NCI-H1436 (cell line): ENCODE measurements at places on chromosomes 16 and 17.

DNA sequence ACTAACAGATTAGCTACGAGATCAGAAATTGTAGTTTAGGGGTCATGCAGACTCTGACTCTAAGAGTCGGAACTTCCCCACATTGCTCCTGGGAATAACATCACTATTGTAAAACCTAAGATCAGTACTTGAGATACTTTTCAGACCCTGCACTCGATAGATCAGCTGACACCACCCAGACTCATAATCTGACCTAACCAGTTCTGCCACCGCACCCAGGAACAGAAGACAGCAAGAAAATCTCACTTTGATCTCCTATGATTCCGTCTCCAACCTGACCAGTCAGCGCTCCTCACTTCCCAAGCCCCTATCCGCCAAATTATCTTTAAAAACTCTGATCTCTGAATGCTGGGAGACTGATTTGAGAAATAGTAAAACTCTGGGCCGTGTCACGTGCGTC lies 27.2 kb upstream of the ASGR2 start:
- DNase-seq, result no peak

- no peak for DNase-seq
Observed at GRCh38 chr17:79041723-79042420, 17.9 kb downstream of the C1QTNF1 start.

GRCh38 chr17:19284005-19284959 lies 47.1 kb downstream of the EPN2 start:
- no peak for DNase-seq

GRCh38 chr17:50863221-50863843 lies 2.8 kb downstream of the TOB1 start:
- DNase-seq, result no peak

- no peak for DNase-seq
Observed at GRCh38 chr16:55418586-55418985, 60.4 kb upstream of the MMP2 start.

DNA sequence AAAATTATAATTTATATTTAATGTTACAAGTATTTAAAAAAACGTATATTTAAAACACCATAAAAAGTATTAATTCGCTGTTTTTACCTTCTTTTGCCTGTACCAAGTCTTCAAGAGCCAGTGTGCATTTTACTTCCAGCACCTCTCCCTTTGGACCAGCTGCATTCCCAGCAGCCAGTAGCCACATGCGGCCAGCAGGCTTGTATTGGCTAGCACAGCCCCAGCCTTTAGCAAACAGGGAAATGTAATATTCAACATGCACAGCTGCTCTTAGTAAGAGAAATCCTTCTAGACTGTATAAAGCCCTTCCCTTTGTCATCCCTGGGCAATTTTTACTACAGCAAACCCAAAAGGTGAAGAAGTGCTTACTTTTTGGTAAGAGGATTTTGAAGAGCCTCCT lies 6.6 kb downstream of the DHODH start:
- DNase-seq, result no peak

GRCh38 chr16:66562986-66563385 lies 3.3 kb upstream of the CMTM1 start:
- no peak for DNase-seq

GRCh38 chr16:67407176-67407787 lies 9.0 kb downstream of the ZDHHC1 start:
- DNase-seq, result no peak

- DNase-seq, result no peak
Observed at GRCh38 chr16:81634380-81635062, 144.6 kb upstream of the PLCG2 start.

DNA sequence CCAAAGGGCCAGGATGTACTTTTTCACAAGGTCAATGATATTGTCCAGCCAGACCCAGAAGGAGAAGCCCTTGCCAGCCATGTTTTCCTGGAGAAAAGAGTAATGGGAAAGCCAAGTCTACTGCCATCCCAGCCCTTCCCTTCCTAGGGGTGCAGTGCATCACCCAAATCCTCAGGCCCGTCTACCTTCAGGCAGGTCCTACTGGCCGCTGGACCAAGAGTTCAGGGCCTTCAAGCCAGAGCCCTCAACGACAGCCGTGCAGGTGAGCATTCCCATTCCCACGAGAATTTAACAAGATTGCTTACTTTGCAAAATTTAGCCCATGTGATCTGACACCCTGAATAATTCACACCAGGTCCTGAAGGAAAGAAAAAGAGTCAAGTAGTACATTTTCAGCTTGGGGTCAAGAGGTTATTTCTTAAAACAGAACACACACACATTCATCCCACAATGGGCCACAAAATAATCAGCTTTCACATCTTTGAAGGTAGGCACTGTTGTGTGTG lies 35.0 kb downstream of the STAT5A start:
- DNase-seq, result no peak

GRCh38 chr16:57039148-57039812 lies 49.9 kb downstream of the NLRC5 start:
- no peak for DNase-seq

DNA sequence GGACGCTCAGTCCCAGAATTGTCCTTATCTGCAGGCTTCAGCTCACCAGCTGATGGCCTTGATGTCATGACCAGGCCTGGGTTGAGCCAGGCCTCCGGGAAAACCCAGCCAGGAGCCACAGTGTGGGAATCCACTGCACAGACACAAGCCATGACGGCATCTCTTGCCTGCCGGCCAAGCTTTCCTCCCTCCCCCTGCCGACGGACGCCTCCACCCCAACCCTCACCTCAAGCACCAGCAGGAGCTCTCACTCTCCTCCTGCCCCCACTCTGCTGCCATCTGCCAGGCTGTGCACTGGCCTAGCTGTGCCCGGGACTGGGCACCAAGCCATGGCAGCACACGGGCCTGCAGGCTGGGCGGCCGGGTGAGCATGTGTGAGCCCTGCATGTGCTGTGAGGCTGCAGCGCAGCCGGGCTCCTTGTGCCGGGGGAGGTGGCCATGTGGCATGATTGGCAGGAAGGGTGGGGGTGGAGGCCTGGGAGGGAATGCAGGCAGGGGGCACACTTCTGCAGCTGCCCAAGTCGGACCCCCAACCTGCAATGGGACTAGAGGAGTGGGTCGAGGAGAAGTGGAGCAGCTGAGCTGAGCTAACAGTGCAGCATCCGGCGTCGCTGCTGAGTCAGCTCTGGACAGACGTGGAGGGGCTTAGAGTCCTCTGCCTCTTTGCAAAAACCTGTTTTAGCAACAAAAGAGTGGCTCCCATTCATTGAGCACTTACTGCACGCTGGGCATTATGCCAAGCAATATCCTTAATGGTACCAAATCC lies 268.5 kb downstream of the CBLN1 start:
- no peak for DNase-seq

- no peak for DNase-seq
Observed at GRCh38 chr17:42475121-42475520, 16.4 kb downstream of the ATP6V0A1 start.

- no peak for DNase-seq
Observed at GRCh38 chr16:90077757-90078578, 837 bp upstream of the PRDM7 start.

- DNase-seq, result no peak
Observed at GRCh38 chr17:82786427-82786826, 34.6 kb downstream of the TBCD start.

GRCh38 chr16:2806286-2806685 lies 8.0 kb downstream of the PRSS41 start:
- no peak for DNase-seq

GRCh38 chr16:24849641-24850040 lies 3.9 kb downstream of the SLC5A11 start:
- no peak for DNase-seq

- no peak for DNase-seq
Observed at GRCh38 chr17:58192612-58193011, at the start of gene EPX. EPX (plus strand) TSS chr17:58192726; CDS start chr17:58192847, 121 bp downstream.

DNA sequence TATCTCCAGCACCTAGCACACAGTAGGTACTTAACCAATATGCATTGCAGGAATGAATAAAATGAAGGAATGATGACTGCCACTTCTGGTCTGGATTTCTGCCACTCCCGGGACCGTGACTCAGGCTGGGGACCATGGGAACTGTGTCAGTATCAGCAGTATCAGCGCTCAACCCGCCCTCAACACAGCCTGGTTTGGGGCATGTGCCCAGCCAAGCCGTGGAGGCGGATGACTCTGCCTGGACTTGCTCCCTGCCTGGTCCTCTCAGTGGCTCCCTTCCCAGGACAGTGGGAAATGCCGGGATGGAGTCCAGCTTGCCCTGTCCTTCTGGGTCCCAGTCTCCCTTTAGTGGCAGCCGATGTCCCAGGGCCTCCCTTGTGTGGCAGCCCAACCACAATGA lies 55.1 kb downstream of the SRCIN1 start:
- no peak for DNase-seq

DNA sequence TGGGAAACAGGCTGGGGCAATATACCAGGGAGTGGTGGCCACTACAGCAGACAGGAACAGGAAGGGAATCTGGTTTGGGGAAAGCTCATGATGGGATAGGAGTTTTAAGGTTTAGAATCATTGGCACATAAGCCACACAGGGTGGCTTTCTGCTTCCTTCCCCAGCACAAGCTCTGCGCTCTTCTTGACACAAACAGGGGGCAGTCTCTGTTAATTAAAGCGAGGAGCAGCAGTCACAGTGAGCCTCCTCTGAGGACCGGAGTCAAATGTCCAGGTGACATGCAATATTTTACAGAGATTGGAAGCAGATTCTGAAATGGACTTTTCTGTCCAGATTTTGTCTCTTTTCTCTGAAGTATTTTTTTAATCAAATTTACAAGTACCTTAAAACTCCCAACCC lies 2.8 kb upstream of the SHISA9 start:
- DNase-seq, result peak; percentile 48

DNA sequence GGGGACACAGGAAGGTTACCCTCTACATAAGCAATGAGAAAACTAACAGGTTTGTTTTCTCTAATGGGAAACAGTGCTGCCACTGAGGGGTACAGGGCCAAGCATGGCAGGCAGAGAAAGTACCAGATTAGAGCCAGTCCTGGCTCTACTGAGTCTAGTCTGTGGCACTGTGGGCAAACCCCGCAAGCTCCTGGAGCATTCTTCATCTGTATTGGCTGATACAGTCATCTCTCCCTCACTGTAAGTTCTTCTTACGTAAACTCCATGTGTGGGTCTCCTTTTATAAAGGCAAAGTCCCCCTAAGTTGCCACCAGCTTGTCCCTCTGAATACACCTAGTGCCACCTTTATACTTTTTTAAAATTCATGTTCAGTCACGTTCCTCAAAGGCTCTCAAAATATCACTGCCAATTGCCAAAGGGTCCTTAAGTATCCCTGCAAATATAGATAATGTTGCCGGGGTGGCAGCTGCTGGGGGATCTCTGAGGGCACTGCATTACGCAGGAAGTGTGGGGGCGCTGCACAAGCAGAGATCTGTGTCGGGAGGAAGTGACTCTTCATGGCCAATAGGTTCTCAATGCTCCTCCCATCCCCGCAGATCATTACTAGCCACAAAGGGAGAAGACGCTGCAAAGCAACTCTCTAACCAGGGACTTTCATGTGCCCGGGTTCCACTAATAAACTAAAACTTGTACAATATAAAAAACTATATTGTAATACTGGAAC lies 18.8 kb downstream of the XPO6 start:
- DNase-seq, result no peak

GRCh38 chr16:29825145-29826044 lies 5.1 kb downstream of the MVP start:
- DNase-seq, result no peak

DNA sequence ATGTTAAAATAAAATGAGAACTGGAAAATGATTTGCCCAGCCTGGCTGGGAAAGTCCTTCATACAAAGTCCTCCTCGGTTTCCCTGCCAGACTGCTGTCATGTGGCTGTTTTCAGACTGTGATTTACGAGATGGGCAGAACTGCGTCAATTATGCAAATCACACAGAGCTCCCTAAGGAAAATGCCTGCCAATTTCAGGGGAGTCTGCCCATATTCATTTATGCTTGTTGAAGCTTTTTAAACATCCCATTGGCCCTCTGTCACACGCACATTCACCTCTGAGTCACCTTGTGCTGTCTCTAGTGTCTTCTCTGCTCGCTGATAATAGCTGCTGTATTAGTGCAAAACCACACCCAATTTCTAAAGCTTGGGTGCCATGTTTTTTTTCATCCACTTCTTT lies 81.7 kb upstream of the FAM20A start:
- DNase-seq, result peak; percentile 94

DNA sequence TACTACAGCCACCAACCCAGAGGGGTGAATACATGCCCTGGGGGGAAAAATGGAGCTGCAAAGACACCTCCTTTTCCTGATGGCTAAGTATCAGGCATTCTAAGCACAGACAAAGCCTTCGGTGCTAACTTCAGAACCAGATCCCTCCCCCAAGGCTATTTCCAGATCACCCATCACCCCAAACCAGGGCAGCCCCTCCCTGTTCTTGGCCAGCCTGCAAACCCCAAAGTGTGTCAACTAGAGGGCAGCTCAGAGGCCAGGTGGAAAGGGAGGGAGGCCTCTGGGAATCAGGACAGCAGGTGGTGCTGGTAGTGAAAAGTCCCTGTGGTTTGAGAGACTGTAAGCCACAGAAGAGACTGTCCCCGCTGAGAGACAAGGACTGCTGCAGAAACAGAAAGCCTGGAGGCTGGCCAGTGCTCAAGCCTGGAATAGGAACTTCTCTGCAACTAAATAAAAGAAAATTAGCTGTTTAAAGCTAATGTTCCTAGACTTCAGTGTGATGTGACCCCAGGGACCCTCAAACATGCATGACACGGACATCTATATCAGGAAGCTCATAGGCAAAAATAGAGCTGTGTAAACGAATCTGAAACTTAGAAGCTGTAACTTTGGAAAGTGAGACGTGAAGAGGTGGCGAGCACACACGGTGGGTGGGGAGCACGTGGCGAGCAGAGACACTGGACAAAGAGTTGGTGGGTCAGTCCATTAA lies 9.1 kb downstream of the TUBG1 start:
- peak; percentile 7 for DNase-seq

DNA sequence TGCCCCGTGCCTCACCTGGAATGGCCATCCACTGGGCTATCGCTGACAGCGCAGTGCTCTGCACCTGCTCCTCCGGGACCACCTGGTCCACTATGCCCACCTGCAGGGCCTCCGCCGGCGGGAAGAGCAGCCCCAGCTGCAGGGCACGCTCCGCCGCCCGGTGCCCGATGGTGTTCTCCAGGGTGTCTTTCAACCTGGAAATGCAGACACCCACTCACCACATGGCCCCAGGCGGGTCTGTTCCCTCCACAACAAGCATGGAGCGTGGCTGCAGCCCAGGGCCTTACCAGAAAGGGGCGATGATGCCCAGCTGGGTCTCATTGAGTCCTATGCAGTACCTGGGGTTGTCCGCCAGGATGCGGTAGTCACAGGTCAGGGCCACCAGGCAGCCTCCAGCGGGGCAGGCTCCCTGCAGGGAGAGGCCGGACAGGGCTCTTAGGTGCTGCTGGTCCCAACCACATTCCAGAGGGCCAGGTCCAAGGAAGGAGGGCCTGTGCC lies 6.8 kb downstream of the DNASE1L2 start:
- DNase-seq, result no peak

DNA sequence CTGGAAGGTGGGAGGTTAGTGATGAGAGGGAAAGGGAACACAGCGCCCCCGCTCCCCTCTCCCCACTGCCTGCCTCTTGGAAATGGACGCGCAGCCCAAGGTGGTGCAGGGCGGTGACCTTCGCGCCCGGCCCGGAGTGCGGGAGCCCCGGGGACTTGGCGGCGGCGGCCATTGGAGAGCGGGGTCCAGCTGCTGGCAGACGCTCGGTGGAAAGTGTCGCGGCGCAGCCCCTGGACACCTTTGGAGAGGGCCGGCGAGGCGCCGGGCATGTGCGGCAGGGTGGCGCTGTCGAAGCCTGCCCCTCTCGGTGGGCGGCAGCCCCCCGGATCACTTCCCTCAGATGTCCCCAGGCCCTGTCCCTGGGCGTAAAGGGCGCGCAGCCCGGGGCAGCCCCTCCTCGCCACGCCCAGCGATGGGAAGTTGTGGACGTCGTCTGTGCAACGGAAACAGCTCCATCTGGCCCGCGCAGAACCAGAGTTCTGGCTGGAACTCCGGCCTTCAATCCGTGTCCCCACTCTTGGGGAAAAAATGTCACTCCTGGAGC lies 16.7 kb downstream of the SALL1 start:
- no peak for DNase-seq
